ENCODE measurements at places on chromosomes 4 and X.
A peak's percentile ranks its signal among the peaks of the same experiment; 100 is the strongest.

GRCh38 chr4:10129196-10130177 lies 12.9 kb upstream of the WDR1 start:
- DNase-seq: no peak

- no peak for DNase-seq
These were observed 490 bp upstream of the PDZD4 start for GRCh38 chrX:153830640-153831428.

- peak; percentile 79 for DNase-seq
These were observed at the start of gene EMCN for GRCh38 chr4:100517864-100518341. TSS of gene EMCN (minus strand) at chr4:100518022. CDS start at chr4:100517914, 108 bp downstream.

- DNase-seq: no peak
These were observed 25.8 kb downstream of the GAB1 start for GRCh38 chr4:143362349-143363046.

Measured in fibroblast of pulmonary artery (primary cell).